Fibroblast of pulmonary artery (primary cell): ENCODE measurements at places on chromosomes 1 and 21.

GRCh38 chr1:53559854-53560580, 100.8 kb downstream of the DMRTB1 start:
- DNase-seq = no peak

- peak; percentile 30 for DNase-seq
These were observed 44.3 kb downstream of the INAVA start for GRCh38 chr1:200938955-200939354.

DNA sequence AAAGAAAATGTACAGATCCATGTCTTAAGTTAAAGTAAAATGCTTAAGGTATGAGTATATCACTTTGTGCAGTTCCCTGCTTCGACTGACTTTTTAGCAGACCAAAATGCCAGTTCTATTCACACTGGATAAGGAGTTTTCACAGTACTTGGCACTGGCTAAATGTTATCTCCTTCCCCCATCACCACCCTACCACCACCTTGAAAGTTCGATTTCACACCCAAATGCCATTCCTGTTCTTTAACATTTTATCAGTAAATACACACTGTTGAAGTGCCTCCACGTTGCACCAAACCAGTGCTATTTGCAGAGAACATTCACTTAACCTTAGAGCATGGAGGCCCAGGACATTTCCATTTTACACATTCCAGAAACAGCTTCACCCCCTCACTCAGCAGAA, 100.0 kb downstream of the URB2 start:
- no peak for DNase-seq

DNA sequence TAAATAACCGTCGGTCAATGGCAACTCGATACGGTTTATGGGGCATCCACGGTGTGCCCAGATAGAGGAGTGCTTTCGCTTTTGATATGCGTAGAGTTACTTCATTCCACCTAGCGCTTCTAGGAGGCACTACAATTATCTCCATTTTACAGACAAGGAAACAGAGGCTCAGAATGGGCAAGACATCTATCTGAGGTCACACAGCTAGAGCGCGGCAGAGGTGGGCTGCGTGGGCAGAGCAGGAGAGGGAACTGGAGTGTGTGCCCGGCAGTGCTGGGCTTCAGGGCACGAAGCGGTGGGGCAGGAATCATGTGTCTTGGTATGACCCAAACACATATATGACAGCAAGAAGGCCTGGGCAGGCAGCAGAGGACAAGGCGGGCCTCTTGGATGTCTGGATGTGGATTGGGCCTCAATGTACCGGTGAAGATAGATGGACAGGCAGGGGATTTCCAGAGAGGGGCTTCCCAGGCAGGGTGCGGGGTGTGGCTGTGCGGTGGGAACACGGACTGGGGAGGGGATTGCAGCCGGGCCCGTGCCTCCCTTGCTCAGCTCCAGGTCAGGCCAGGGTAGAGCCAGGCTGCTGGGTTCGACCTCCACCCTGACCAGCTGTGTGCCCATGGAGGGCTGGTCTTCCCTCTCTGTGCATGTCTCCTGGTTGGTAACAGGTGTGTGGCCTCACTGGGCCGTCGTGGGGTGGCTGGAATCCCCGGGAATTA, 21.2 kb downstream of the TP73 start:
- DNase-seq = no peak
